MV-4-11 (cell line): ENCODE measurements at places on chromosomes 2 and 18.
A peak's percentile ranks its signal among the peaks of the same experiment; 100 is the strongest.

GRCh38 chr2:176508374-176508773 is 239.1 kb downstream of the MTX2 start:
- no peak for DNase-seq

- DNase-seq: peak; percentile 50
Measured at GRCh38 chr2:28956415-28956826, 24.7 kb upstream of the TOGARAM2 start.

- no peak for DNase-seq
Measured at GRCh38 chr18:58559427-58560186, 69.3 kb downstream of the ALPK2 start.

DNA sequence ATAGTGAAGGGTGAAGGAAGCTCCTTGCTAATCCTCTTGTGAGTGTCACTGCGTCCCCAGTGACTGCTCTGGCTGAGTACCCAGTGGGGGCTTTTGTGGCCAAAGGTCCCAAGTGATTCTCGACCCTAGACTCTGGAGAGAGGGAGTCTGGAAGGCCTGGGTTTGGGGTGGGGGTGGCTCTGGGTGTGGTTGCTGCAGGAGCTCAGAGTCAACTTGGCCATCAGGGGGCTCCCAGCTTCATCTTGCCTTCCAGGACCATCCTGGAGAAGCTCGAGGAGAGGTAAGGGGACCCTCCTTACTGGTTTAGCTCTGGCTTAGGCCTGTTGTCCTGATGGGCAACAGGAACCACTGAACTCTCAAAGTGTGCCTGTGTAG is 592 bp downstream of the PSD4 start:
- DNase-seq: no peak
